ENCODE measurements at places on chromosomes 2 and 18. TPM values are rescaled to one million over a fixed set of nuclear protein-coding genes. Genes with fewer than 3 reads are reported as not detected.

GRCh38 chr2:200746301-200746700 lies 65.4 kb upstream of the BZW1 start:
- H3K27ac ChIP-seq, result no peak overlapping the region
- no peak for DNase-seq
- H3K4me3 ChIP-seq, result no peak overlapping the region
- H3K27me3 ChIP-seq, result peaks cover 3% of the 10 kb centered on the region
- H3K4me1 ChIP-seq, result peaks cover 27% of the 10 kb centered on the region
- H3K36me3 ChIP-seq, result no peaks in the 10 kb centered on the region

- no peak overlapping the region for H3K27ac ChIP-seq
- no peak overlapping the region for H3K4me3 ChIP-seq
- H3K4me1 ChIP-seq, result peaks cover 18% of the 10 kb centered on the region
- H3K36me3 ChIP-seq, result no peaks in the 10 kb centered on the region
- no peaks in the 10 kb centered on the region for H3K27me3 ChIP-seq
These were observed 735.4 kb upstream of the FANCL start for GRCh38 chr2:58976375-58977071.

DNA sequence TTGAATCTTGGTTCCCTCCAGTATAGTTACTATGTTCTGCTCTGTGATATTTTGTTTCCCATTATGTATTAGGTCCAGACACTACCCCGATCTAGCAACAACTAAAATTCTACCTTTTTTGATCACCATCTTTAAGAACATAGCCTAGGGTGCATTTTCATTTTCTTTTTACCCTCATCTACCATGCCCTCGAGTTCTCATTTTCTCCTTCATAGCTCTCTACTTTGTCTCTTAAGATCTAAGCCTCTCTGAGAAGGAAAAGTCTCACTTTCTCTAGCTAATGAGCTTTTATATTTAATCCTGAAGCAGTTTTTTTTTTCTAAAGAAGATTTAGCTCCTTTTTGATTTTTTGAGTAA lies 1089.4 kb upstream of the SLC39A10 start:
- DNase-seq, result no peak
- no peaks in the 10 kb centered on the region for H3K36me3 ChIP-seq
- no peak overlapping the region for H3K4me3 ChIP-seq
- H3K4me1 ChIP-seq, result no peaks in the 10 kb centered on the region
- no peak overlapping the region for H3K27ac ChIP-seq
- no peaks in the 10 kb centered on the region for H3K27me3 ChIP-seq

GRCh38 chr2:40430776-40431599 lies 20.9 kb downstream of the SLC8A1 start:
- peak overlapping the region; percentile 5 for H3K27ac ChIP-seq
- no peak overlapping the region for H3K4me3 ChIP-seq

The TMEM163 gene
- total RNA-seq, result 3.7 TPM

The CHN1 gene
- total RNA-seq, result 50.3 TPM

DNA sequence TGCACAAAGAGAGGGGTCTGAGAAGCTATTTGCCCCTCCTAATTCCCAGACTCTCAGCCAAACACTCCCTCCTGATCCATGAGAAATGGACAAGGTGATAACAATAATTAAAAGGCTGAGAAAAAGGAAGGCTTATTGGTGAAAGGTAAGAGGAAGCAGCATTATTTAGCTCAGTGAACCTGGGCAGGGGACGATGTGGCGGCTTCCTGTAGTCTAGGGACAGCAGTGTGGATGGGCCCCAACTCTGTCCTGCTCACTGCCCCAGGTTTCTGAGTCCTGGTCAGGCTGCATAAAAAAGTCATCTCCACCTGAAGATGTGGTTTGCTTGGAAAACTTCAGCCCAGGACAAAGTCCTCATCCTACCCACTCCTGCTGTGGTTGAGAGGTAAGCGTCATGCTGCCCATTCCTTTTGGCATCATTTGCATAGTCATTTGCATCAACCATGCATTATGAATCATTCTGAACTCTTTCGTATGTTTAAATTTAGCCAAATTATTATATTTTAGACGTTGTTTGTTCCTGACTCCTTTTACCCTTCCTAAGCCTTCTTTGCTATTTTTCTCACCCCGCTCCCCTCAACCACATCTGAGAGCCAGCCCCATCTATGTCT lies 126.8 kb downstream of the CLIP4 start:
- no peak for DNase-seq
- peaks cover 18% of the 10 kb centered on the region for H3K27me3 ChIP-seq
- no peaks in the 10 kb centered on the region for H3K36me3 ChIP-seq
- no peaks in the 10 kb centered on the region for H3K4me1 ChIP-seq
- no peak overlapping the region for H3K27ac ChIP-seq
- H3K4me3 ChIP-seq, result no peak overlapping the region

DNA sequence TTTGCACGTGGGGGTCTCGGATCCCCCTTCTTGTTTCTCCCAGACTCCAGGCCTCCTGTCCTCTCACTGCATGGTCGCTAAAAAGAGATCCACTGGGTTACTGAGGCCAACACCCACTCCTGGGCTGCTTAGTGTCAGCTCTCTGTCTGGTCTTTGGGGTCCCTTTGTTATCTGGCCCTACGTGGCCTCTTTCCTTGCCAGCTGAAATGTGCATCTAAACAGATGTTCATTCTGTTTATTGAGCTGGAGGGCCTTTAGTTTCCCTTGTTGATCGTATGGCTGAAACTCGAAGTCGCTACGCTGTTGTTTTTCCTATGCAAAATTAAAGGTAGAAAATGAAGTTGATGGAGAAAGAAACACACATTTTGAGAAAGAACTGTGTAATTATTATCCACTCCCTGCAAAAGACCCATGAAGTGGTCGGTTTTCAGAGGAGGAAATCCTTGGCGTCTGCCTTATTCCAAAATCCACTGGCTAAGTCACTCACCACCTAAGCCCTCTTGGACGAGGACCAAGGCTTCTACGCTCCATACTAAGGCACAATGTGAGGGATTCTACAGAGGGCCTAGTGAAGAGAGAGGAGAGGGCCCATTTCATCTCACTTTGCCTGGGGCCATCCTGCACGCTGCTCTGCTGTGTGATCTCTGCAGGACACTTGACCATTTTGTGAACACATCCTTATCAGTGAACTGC lies 105.3 kb downstream of the GLI2 start:
- no peaks in the 10 kb centered on the region for H3K4me1 ChIP-seq
- no peak for DNase-seq
- H3K36me3 ChIP-seq, result no peaks in the 10 kb centered on the region

The ACADL gene
- total RNA-seq, result 0.55 TPM

The NT5C1B gene
- not detected for total RNA-seq

The POU3F3 gene
- total RNA-seq, result not detected

The MYO3B gene
- 0.22 TPM for total RNA-seq

GRCh38 chr2:23419171-23420090 lies 34.5 kb downstream of the KLHL29 start:
- H3K36me3 ChIP-seq, result no peaks in the 10 kb centered on the region
- H3K27ac ChIP-seq, result no peak overlapping the region
- peaks cover 26% of the 10 kb centered on the region for H3K27me3 ChIP-seq
- DNase-seq, result no peak
- H3K4me3 ChIP-seq, result no peak overlapping the region

DNA sequence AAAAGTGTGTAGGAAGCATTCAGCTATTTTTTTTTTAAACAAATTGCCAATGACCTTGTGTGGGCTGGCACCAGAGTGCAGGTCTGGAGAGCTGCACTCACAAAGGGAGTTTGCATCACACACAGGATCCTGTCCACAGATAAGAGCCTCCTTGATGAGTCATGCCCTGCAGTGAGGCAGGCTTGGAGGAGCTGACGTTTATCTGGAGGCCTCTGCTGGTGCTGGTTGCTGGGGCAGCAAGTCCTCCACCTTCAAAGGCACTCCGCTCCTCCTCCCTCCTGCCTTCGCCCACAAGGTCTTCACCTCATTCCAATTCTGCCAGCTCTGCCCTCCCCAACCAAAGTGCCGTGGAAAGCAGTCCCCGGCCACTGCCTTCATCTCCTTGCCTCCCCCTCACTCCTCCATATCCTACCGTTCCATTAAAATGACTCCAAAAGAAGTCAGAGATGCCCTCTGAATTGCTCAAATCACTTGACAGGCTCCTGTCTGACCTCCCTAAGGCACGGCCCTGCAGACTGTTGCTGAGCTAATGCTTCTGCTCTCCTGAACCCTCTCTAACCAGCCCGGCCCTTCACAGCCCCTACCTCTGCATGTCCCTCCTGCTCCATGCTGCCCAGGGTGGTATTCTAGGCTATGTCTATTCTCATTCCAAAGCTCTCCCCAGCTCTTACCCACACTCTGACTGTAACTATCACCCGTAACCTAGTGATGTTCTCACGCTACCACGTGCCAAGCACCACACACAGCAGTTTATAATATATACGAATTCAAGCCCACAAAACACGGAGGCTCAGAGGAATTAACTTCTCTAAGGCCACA lies 30.9 kb downstream of the LONRF2 start:
- H3K27me3 ChIP-seq, result no peaks in the 10 kb centered on the region
- H3K36me3 ChIP-seq, result peaks cover 14% of the 10 kb centered on the region
- H3K4me1 ChIP-seq, result no peaks in the 10 kb centered on the region
- DNase-seq, result no peak

- H3K36me3 ChIP-seq, result no peaks in the 10 kb centered on the region
- H3K4me3 ChIP-seq, result no peak overlapping the region
- H3K4me1 ChIP-seq, result no peaks in the 10 kb centered on the region
- no peaks in the 10 kb centered on the region for H3K27me3 ChIP-seq
- no peak overlapping the region for H3K27ac ChIP-seq
- DNase-seq, result no peak
These were observed 129.4 kb downstream of the SCG2 start for GRCh38 chr2:223472771-223473170.

- no peak for DNase-seq
- no peaks in the 10 kb centered on the region for H3K36me3 ChIP-seq
- no peak overlapping the region for H3K4me3 ChIP-seq
- no peak overlapping the region for H3K27ac ChIP-seq
- no peaks in the 10 kb centered on the region for H3K27me3 ChIP-seq
- peaks cover 3% of the 10 kb centered on the region for H3K4me1 ChIP-seq
These were observed 34.4 kb upstream of the RAPGEF4 start for GRCh38 chr2:172701250-172701649.

- H3K36me3 ChIP-seq, result no peaks in the 10 kb centered on the region
- no peaks in the 10 kb centered on the region for H3K4me1 ChIP-seq
- no peak overlapping the region for H3K4me3 ChIP-seq
- H3K27me3 ChIP-seq, result no peaks in the 10 kb centered on the region
- H3K27ac ChIP-seq, result no peak overlapping the region
These were observed 33.3 kb downstream of the BMP10 start for GRCh38 chr2:68837861-68838341.

DNA sequence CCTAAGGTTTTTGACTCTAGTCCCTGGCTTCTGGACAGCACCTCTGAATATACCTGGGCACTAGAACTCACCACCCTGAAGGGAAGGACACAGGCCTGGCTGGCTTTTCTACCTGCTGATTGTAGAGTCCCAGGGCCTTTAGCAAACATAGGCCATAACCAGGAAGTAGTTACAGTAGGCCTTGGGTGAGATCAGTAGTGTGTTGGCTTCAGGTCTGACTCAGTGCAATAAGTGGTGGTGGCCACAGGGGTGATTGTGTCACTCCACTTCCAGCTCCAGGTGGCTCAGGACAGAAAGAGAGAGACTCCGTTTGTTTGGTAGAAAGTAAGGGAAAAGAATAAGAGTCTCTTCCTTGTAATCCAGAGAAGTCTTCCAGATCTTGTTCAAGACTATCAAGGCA lies 101.7 kb upstream of the LGALSL start:
- no peaks in the 10 kb centered on the region for H3K4me1 ChIP-seq
- no peak for DNase-seq
- H3K27me3 ChIP-seq, result peaks cover 19% of the 10 kb centered on the region
- no peak overlapping the region for H3K4me3 ChIP-seq

GRCh38 chr2:217242947-217243346 lies 383.1 kb upstream of the TNP1 start:
- H3K27ac ChIP-seq, result no peak overlapping the region
- H3K4me1 ChIP-seq, result peaks cover 6% of the 10 kb centered on the region
- H3K36me3 ChIP-seq, result no peaks in the 10 kb centered on the region
- H3K27me3 ChIP-seq, result no peaks in the 10 kb centered on the region
- H3K4me3 ChIP-seq, result no peak overlapping the region

DNA sequence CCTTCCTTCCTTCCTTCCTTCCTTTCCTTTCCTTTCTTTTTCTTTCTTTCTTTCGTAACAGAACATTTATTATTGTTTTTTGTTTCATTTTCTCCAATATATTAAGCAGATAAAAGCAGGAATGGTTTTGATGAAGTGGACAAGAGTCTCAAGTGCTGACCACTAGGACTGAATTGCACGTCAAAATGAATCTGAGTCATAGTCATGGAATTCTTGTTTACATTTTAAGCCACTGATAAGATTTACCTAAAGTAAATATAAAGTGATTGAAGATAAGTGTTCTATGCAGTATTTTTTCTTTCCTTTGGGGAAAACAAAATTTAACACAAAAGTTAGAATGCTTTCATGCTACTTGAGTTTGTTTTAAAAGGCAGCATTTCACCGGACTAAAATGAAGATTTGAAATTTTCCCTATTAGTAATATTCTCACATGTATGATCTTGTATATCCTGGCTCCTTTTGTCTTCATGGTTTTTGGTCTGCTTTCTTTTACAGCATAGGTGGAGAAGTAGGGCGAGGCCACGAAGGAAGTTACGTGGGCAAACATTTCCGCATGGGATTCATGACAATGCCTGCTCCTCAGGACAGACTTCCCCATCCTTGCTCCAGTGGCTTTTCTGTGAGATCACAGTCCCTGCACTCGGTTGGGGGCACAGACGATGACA lies 113.5 kb downstream of the NYAP2 start:
- no peaks in the 10 kb centered on the region for H3K36me3 ChIP-seq
- H3K27ac ChIP-seq, result peak overlapping the region; percentile 43
- DNase-seq, result no peak
- peaks cover 4% of the 10 kb centered on the region for H3K27me3 ChIP-seq
- peaks cover 7% of the 10 kb centered on the region for H3K4me1 ChIP-seq

The RTP5 gene
- total RNA-seq, result not detected

The CCDC74A gene
- total RNA-seq, result 11.8 TPM

DNA sequence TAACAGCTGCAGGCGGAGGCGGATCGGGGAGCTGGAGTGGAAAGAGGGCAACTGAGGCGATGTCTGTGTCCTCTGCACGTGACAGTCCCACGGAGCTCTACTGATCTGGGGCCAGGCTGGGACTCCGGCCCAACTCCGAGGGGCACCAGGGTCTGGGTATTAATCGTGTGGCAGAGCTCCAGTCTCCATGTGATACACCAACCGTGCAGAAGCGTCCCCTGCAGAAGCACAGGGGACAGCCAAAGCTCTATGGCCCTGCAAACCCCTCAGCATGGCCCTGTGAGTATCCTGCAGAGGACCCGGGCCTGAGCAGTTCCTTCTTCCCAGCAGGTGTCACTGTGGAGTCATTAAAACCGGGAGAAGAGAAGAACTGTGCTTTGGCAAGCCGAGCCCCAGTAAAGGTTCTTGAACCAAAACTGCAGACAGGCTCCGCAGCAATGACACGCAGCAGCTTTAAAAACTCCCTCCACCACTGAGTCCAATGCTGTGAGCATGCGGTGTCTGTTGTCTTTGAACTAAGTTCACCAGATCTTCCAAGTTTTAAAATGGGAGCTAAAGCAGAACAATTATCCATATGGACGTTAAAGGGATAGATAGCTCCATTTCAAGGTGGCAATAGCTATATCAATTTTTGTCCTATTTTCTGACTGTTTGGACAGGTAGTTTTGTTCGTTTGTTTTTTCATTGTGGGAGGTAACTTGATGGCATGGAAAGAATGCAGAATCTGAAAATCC lies 79.4 kb downstream of the TMEM182 start:
- H3K4me1 ChIP-seq, result peaks cover 4% of the 10 kb centered on the region
- H3K27ac ChIP-seq, result no peak overlapping the region
- no peaks in the 10 kb centered on the region for H3K27me3 ChIP-seq
- H3K4me3 ChIP-seq, result no peak overlapping the region
- no peaks in the 10 kb centered on the region for H3K36me3 ChIP-seq
